M059J (cell line): ENCODE measurements at places on chromosomes 3 and 15.

DNA sequence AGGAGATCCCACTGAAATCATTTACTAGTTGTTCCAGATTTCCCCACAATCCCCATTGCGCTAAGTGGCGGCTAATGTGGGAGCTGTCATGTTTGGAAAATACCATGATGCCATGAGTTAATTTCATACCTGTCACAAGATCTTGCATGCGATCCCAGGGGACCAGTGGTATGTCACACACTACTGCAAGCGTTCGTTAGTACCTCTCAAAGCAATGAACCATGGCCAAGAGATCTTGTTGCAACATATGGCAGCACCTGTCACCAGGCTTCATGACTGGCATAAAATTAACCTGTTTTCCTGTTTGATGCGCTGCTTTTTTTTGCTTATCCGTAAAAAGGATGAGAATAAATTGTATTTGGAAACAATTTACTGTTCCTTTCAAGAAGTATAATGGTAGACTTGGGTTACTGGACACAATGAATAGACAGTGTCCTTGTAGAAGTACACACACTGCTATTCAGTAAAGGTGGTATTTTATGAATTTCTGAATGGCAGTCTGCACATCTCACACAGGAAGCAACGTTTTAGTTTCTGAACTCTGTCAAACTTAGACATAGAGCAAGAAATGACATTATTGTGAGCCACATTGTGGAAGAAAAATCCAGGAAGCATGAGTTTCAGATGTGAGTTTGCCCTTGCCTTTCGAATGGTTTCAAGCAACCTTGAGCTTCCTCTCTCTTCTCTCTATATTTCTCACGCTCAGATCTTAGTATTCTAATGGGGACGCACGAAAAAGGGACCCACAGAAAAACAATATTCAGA is 81.9 kb downstream of the CHL1 start:
- DNase-seq: no peak

- DNase-seq: no peak
Observed at GRCh38 chr3:40451551-40451950, 5.6 kb upstream of the RPL14 start.

GRCh38 chr3:39207361-39208186 is 15.2 kb upstream of the XIRP1 start:
- DNase-seq: no peak

GRCh38 chr3:153972862-153973261 is 148.3 kb upstream of the ARHGEF26 start:
- no peak for DNase-seq

DNA sequence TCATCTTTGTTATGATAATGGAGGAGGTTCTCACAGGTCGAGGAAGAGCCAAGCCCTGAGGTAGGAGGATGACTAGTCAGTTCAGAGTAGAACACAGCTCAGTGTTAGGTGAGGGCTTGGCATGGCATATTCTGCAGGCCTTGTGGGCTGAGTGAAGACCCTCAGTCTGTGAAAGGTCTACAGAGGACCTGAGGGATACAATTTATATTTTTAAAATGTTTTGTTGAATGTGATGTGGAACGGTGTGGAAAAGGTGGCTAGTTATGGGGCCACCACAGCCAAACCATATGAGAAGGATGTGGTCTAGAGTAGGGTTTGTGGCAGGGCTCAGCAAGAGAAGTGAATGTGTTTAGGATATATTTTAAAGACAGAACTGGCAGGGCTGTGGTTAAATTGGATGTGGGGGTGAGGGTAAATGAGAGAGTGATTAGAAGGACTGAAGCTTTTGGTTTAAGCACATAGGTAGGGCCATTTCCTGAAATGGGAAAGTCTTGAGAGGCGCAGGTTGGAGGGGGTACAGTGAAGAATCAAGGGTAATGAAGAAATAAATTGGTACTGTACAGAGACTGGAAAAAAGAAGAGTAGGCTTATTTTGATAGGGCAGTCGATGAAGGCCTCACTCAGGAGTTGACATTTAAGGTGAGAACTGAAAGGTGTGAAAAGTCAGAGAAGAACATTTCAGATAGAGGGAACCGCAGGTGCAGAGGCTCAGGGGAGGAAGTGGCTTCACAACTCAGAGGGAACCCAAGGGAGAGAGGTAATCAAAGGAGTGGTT is 60.5 kb downstream of the SPTSSB start:
- no peak for DNase-seq

DNA sequence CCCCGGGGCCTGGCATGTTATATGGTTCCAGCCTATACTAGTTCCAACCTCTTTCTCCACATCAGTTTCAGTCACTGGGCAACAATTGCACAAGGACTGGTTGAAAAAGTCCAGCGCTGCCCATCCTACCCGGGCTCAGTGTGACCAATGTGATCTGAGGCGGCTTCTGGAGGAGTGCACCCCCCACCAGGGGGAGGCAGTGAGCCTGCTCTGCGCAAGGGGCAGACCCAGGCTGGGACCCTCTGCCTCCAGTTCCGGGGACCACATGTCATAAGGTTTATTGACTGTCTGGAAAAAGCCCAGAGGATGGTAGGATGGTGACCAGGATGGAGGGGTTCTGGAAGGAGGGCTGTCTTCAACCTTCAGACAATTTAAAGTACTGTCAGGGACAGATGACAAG is 25.6 kb upstream of the NR2E3 start:
- no peak for DNase-seq

GRCh38 chr3:195269375-195270078 is 1.4 kb downstream of the XXYLT1 start:
- DNase-seq: no peak

- peak; percentile 82 for DNase-seq
Observed at GRCh38 chr15:39411102-39411989, 169.5 kb upstream of the THBS1 start.

DNA sequence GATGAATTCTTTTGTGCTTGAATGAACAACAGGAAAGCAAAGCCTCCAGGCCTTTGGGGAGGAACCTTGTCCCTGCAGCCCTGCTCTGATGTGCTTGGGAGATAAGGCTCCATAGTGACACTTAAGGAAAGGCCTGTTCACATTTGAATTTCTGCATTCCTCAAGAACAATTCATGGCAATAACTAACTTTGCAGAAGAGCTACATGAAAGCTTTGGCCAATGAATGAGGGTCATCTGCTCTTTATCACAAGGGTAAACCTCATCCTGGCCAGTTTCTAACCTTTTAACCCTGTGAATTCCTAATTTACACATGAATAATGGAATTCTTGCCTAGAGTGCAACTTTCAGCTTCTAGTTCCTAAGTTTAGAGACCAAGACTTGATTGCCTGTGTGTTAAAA is 5.6 kb downstream of the PRTG start:
- peak; percentile 89 for DNase-seq

GRCh38 chr15:51401051-51401780 is 59.8 kb downstream of the GLDN start:
- DNase-seq: no peak

DNA sequence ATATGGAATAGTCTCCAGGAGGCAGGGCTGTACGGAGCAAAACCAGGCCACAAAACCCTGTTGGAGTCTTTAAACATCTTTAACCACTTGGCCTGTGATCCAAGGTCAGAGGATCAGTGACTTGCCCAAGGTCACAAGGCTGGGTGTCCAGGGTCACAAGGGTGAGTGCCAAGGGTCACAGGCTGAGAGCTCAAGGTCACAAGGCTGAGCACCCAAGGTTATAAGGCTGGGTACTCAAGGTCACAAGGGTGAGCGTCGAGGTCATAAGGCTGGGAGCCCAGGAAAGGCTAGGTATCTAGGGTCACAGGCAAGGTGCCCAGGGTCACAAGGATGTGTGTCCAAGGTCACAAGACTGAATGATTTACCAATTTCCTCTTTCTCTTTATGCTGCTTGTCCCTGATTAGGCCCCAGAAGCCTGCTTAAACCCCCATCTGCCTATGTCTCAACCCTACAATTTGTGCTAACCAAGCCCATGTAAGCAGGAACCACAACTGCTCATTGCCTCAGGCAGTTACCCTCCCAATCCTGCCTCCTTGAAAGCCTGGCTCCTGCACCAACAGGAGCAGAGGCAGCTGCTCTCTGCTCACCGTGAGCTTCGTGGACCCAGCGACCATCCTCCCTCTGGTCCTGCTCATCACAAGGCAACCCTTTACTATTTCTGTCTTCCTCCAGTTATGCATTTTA is 51.5 kb downstream of the MGLL start:
- DNase-seq: peak; percentile 82

DNA sequence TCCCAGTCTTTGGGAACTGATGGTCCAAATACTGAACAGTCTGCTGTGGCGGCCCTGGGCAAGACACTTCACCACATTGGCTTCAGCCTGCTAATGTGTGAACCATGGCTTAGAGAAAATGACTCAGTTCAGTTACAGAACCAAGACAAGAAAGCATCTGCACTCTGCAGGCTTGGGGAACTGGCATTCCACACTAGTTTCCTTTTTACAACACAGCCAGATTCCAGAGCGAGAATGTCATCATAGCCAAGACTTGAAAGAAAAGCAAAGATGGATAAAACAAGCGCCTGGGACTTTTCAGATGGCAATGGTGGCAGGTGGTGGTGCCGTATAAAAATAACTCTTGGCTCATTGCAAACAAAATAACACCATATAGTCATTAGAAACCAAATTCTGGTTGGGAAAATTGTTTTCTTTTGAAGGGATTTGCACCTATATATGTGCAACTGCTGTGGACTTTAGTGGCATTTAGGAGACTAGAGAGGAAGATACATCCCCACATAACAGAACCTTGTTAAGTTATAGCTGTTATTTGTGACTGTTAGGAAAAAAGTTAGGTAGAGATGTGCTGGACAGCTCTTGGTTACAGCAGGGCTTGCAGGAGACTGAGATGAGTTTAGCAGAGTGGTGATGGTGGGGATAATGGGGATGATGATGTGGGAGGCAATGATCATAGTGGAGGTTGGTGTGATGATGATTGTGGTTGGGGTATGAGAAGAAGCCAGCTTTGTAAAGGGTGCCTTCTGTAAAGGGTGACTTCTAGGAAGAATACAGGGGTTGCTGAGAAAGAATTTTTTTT is 273.6 kb downstream of the THRB start:
- DNase-seq: peak; percentile 93
